ENCODE measurements at places on chromosomes 7 and 10.
A peak's percentile ranks its signal among the peaks of the same experiment; 100 is the strongest.

DNA sequence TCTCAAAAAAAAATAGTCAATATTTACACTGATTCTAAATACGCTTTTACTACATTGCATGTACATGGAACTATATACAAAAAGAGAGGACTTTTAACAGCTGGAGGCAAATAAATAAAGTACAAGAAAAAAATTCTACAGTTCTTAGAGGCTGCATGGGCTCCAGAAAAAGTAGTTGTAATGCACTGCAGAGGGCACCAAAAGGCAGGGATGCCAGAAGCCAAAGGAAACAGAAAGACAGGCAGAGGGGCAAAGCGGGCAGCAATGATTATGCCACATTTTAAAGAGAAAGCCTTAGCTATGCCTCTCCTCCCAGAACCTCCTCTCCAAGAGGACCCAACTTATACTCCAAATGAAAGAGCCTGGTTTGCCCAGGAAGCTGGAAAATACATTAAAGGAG is 11.6 kb upstream of the ADCK2 start:
- DNase-seq: no peak

- no peak for DNase-seq
Observed at GRCh38 chr10:99748823-99749451, 16.9 kb downstream of the CUTC start.

DNA sequence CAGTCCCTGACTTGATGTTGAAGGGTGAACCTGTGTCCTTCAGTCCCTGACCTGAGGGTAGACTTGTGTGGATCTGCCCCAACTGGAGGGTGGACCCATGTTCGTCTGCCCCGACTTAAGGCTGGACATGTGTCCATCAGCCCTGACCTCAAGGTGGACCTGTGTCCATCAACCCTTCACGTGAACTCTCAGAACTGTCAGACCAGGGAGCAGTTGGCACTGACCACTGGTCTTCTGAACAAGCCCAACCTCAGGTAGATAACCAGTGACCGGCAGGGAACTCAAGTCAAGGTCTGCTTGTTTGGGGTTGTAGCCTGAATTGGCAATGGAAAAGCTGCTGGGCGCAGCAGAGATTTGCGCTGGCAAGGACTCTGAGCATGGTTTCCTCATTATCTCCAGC is 96.5 kb downstream of the ADCY1 start:
- no peak for DNase-seq

- DNase-seq: no peak
Observed at GRCh38 chr10:9357471-9357870, 1303.0 kb downstream of the GATA3 start.

DNA sequence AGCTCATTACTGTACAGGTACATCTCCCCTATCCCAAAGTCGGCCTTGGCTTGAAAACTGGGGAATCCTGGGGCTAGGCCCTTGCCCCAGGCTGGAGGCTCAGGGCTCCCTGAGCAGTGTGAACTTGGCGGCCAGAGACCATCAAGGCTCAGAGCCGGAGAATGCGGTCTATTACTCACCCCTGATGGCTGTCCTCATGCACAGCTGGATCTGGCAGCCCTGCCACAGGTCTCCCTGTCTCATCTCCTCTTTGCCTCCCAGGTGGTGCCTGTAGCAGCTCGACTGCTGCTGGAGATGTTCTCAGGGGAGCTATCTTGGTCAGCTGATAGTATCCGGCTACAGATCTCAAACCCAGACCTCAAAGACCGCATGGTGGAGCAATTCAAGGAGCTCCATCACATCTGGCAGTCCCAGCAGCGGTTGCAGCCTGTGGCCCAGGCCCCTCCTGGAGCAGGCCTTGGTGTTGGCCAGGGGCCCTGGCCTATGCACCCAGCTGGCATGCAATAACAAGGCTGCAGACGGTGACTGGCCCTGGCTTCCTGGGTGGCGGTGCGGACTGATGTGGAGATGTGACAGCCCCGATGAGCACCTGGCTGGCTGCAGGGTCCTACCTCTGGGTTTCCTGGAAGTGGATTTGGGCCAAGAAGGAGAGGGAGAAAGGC is 10.7 kb downstream of the IRF5 start:
- DNase-seq: no peak

GRCh38 chr10:124283215-124283948 is 135.3 kb downstream of the OAT start:
- no peak for DNase-seq

GRCh38 chr7:128871050-128871449 is 8.4 kb downstream of the ATP6V1F start:
- DNase-seq: no peak

DNA sequence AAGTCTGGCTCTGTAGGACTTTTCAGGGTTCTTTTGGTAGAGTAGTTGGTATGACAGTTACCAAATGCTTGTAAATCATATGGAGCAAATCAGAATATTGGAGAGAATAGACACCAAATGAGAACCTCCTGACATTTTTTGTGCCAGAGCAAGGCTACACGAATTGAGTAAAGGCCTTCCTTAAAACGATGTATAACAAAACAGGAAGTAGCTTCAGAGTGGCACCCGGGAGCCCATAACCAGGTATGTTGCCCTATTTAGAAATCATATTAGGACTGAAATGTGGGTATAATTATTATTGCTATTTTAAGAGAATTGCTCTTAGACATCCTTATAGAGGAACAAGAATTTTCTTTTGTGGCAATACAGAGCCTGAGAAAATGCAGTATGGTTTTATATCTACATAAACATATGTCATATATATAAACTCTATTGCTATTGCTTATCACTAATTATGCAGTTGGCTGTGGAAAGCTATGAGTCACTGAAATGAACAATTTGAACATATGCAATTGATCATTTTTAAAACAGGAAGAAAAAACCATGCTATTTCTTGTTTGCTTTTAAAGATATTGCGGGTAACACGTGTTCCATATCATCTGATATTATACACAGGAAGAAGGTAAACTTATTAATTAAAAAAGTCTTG is 197.4 kb upstream of the MTPN start:
- DNase-seq: no peak

- no peak for DNase-seq
Observed at GRCh38 chr7:128878226-128879105, 15.8 kb downstream of the ATP6V1F start.

DNA sequence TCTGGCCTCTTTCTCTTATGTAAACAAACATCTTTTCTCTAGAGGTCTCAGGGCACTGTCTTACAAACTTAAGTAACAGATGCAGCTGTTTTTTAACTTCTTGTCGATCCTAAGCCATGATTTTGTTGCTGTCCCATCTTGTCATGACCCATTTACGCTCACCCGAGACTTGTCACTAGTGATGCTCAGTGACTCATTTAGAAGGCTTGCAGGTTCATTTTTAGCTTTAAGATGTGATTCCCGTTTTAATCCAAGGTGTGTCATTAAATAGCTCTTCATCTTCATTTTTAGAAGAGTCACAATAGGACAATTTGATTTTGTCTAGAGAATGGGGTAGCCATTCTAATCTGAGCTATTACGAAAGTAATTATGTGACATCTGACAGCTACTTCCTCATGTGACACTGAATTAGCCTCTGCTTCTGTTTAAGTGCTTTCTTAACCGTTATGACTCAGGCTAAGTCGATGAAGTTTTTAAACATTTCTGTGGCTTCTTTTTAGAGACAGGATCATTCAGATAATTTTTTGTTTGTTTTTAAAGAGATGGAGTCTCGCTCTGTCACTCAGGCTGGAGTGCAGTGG is 42.7 kb downstream of the SPDYE5 start:
- peak; percentile 38 for DNase-seq

DNA sequence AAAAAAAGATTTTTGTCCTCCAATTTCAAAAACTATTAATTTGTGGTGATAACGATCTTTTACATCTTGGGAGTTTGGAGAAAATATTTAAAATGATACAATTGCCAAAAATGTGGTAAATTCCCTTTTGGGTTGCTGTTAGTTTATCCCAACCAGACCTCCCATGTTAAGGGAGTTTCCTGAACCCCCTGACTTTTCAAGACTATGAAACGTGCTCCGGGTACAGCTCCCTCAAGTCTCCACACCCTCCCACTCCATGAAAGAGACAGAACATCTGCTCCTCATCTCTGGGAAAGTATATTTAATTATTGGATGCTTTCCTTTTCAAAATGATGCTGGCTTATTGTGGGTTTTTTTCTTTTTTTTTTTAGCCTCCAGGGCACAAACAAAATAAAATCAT is 534.6 kb upstream of the NRP1 start:
- no peak for DNase-seq

GRCh38 chr7:90690159-90690858 is 94.2 kb downstream of the CDK14 start:
- no peak for DNase-seq

- DNase-seq: no peak
Observed at GRCh38 chr7:46838463-46838862, 743.4 kb downstream of the TNS3 start.

- no peak for DNase-seq
Observed at GRCh38 chr7:63077841-63078240, 920.8 kb upstream of the ZNF722 start.

DNA sequence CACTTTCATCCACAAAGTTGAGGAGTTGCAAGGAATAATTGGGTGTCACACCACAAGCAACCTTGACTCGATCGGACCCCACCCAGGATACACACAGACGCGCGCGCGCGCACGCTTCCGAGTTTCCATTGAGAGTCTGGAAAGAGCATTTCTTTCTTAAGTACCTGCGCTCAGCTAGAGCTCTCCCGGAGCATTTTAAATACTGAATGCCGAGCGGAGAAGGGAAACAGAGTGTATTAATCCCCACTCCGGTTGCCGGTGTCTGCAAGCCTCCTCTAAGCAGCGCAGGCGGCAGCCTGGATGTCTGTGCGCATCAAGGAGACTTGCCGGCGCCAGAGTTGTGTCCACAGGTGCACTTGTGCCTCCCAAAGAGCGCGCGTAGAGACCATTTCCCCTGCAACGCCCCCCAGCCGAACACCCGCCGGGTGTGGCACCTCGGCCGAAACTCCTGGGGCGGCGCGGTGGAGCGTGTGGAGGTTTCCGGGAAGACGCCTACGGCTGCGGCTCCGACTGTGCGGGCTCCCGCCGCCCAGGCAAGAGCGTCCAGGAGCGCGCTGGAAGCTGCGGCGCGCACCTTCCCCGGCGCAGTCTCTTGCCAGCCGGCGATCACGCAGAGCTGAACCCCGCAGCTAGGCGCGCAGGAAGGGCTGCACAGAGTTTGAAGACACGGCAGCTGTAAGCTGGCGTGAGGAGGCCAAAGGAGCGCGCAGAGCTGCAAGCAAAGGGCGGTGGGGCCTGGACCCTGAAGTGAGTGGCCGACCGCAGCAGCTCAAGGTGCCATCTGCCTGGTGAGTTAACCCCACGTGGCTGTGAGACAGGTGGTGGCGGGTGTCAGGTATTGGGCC is 1.1 kb upstream of the FEZF1 start:
- DNase-seq: no peak

GRCh38 chr10:63646491-63646890 is 125.3 kb downstream of the REEP3 start:
- DNase-seq: no peak
